ENCODE measurements at places on chromosomes 12 and 14. TPM values are rescaled to one million over a fixed set of nuclear protein-coding genes. Genes with fewer than 3 reads are reported as not detected.

The AKAP5 gene
- total RNA-seq: 0.87 TPM

The CCDC196 gene
- total RNA-seq: not detected

The GARIN6 gene
- not detected for total RNA-seq

The GSC gene
- not detected for total RNA-seq

The SYCP3 gene
- not detected for total RNA-seq

Measured in Caki2 (cell line).